Activated CD8-positive, alpha-beta memory T cell treated with anti-CD3 and anti-CD28 coated beads for 48 hours (primary cell): ENCODE measurements at places on chromosomes 12 and 14.

GRCh38 chr14:32978691-32979255, 40.1 kb downstream of the NPAS3 start:
- DNase-seq, result no peak

DNA sequence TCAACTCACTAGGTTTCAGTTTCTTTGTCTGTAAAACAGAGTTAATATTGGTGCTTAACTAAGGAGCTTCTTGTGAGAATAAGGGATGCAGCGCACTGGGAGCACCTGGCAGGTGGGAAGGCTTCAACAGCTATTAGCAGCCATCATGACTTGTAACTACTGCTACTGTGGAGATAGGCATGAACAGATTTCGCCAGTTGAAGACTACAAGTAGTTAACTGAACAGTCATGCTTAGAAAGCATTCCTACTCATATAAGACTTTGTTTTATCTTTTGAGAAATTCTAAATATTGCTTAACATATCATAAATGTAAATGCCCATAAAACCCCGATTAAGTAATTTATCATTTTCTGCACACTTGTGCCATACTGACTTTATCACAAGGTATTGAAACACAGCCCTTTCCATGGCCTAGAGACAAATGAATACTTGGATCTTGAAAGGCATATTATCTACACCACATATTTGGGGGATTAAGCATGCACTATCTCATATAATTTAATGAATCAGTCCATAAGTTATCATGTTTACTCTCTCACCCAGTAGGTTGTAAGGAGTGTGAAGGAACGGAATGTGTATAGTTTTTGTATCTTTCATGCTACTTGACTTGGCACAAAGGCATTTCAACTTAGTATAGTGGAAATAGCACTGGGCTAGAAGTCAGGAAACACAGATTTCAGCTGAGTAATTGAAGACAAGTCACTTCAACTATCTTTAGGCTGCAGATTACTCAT, 16.1 kb downstream of the NTN4 start:
- no peak for DNase-seq

DNA sequence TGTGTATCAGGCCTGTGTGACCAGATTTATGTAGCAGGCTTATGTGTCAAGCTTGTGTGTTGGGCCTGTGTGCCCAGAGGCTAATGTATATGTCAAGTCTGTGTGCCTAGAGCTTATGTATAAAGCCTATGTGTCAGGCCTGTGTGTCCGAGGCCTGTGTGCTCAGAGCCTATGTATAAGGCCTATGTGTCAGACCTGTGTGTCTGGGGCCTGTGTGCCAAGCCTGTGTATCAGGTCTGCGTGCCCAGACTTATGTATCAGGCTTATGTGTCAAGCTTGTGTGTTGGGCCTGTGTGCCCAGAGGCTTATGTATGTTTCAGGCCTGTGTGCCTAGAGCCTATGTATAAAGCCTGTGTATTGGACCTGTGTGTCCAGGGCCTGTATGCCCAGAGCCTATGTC, 249.3 kb upstream of the AVPR1A start:
- DNase-seq, result no peak

GRCh38 chr14:67952786-67953185, 133.2 kb downstream of the RAD51B start:
- no peak for DNase-seq

- DNase-seq, result no peak
These were observed 58.9 kb upstream of the EEA1 start for GRCh38 chr12:92987846-92988621.

GRCh38 chr12:90965204-90965603, 10.2 kb upstream of the CCER1 start:
- DNase-seq, result no peak

GRCh38 chr14:100900837-100901390, 2.6 kb downstream of the RTL1 start:
- DNase-seq, result no peak

DNA sequence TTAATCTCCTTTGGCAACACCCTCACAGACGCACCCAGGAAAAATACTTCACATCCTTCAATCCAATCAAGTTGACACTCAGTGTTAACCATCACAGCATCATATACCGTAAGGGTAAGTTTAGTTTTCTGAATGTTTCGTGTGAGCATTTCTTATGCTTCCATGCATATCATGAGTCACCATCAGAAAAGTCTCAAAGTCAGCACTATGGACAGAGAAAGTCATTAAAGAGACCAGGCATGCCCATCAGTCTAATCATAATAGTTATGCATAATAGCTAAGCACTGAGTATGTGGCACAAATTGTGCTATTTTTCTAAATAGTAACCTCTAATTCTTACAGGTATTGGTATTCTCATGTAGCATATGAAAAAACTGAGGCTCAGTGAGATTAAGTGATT, 158.8 kb upstream of the PRMT8 start:
- no peak for DNase-seq

- no peak for DNase-seq
These were observed 5.4 kb downstream of the GAS2L3 start for GRCh38 chr12:100578923-100579322.

DNA sequence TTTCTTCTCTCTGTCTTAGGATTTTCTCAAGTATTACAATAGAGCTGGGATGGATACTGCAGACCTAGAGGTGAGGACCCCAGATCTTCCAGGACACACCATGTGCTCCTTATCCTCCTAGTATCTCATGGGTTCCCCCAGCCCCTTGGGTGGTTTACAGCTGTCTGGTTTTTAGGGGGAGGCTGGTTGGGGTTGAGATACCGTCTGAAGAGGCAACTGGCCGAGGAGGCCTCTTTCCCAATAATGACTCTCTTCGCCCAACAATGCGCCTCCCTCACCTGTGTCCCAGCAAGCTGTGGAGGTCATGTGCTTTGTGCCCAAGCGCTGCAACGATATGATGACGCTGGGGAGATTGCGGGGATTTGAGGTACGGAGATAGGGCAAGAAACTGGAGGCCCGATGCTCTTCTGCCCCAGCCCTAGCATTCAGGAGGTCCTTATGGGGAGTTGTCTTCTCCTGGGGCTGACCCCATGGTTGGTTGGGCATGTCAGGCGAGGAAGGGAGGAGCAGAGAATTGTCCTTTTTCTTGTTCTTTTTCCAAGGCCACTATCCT, 3.8 kb downstream of the ARHGEF25 start:
- DNase-seq, result no peak

DNA sequence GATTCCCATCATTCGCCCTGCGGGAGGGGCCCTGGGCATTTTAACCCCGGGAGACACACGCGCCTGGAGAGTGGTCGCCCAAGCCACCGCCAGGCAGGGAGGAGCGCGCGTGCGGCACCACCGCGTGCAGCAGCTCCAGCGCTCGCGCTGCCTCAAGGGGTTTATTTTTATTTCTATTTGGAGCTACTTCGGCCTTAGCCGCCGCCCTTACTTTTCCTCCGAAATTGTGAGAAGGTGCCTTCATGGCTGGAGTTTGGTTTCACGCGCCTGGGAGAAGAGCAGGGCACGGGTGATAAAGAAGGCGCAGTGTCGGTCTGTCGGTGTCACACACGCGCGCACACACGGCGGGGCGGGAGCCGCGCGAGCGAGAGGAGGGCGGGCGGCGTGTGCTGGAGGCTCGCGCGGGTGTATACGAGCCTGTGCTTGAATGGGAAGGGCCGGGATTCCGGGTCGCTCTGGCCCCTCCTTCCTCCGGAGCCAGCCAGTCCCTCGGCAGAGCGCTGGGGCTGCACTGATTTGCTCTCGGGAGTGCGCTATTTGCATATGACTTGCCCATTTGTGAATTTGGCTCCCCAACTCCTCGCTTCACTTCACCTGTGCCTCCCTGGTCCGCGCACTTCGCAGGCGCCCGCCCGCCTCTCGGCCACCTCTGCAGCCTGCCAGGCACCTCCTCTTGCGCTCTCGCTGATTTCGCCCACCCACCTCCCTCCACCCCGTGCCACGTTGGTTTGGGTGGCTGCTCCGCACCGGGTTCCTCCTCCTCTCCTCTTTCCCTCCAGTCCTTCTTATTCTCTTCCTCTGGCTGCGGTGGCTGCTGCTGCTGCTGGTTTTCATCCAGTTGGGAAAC, 932.3 kb downstream of the DIO2 start:
- DNase-seq, result no peak

- no peak for DNase-seq
These were observed 131.3 kb downstream of the PTPRO start for GRCh38 chr12:15453613-15454012.

DNA sequence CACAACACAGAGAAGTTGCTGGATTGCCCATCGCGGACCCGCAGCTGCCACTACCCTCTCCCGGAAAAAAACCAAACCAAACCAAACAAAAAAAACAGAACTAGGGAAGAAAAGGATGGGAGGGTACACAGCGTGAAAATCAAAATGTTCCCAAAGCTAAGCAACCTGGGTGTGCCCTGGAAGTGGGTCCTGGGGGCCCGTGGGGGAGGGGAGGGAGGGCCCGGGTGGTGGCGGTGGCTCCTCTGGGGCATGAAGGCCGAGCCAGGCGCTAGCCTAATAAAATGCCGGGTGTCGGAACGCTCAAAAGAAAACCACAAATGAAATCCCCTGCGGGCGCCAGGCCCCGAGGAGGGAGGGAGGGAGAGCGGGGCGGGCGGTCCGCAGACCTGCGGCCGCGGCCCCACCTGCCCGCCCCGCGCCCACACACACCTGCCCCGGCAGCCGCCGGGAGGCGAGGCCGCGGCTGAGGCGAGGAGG, 787 bp downstream of the HECTD4 start:
- DNase-seq, result no peak

DNA sequence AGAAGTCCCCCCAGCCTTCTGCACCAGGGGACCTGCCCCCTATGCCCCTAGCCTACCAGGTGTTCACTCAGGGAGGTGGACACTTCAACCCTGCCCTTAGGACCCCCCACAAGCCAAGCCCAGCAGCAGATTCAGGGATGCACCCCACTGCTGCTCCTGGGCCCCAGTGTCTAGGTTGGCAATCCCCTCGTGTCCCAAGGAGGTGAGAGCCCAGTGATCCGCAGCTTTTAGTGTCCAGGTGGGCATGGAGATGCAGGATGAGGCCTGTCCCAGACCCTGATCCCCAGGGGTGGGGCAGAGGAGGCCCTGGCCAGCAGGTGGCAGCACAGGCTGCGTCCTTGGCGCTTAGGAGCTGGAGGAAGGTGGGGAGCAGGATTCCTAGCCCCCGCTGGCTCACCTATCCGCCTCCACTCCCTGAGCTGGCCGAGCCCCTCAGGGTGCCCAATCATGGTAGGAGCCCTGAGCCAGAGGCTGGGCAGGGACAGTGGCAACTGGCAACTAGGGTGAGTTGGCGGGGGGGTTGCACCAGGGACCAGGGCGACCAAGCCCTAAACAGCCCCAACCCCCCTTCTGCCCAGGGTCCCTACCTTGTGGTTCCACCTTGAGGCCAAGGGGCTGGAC, 4.1 kb downstream of the CKB start:
- no peak for DNase-seq

GRCh38 chr12:79337662-79338290, 353.0 kb downstream of the PAWR start:
- DNase-seq, result no peak

- no peak for DNase-seq
These were observed 22.7 kb upstream of the CORO1C start for GRCh38 chr12:108753976-108754375.

GRCh38 chr14:89498878-89499277, 81.8 kb upstream of the FOXN3 start:
- no peak for DNase-seq

- no peak for DNase-seq
These were observed 4.9 kb downstream of the CACNA2D4 start for GRCh38 chr12:1913377-1914113.

DNA sequence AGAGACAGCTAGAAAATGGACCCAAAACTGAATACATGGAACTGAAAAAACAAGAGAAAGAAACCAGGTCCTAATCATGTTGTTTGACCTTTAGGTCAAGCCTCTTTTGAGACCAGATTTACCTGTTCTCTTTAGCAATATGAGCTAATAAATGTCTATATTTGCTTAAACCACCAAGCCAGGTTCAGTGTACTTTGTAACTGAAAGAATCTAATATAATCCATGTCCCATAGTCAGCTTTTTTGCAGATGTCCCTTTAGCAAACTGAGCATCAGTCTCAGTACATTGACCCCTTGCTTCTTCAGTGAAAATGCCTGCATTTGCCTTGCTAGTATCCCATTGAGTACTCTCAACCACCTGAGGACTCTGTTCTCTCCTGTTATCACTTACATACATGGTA, 61.7 kb downstream of the PLCZ1 start:
- DNase-seq, result no peak

GRCh38 chr12:1829306-1829900, 9.0 kb downstream of the LRTM2 start:
- DNase-seq, result no peak

- DNase-seq, result peak; percentile 66
These were observed 12.4 kb downstream of the MSI1 start for GRCh38 chr12:120356567-120357030.

- peak; percentile 66 for DNase-seq
These were observed 77.9 kb upstream of the PWP1 start for GRCh38 chr12:107607464-107608392.

DNA sequence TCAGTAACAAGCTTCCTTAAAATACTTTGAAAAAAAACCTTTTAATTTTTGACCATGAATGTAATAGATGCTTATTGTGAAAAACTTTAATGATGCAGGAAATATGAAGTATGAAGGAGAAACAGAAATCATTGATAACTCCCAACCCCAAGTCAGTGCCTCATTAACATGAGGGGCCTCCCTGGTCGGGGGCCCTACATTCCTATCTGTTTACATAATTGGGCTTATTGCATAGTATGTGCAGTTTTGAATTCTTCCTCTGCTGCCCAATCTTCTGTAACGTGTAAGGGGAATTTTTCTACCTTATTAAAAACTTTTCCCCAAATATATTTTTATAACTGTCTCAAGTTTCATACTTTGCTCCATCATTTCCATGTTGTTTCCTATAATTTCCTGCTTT, 63.0 kb downstream of the SLC25A47 start:
- DNase-seq, result no peak

- no peak for DNase-seq
These were observed 360.5 kb upstream of the TMPO start for GRCh38 chr12:98154850-98155249.
